ENCODE measurements at places on chromosomes 2 and 18. TPM values are rescaled to one million over a fixed set of nuclear protein-coding genes. Genes with fewer than 3 reads are reported as not detected.

DNA sequence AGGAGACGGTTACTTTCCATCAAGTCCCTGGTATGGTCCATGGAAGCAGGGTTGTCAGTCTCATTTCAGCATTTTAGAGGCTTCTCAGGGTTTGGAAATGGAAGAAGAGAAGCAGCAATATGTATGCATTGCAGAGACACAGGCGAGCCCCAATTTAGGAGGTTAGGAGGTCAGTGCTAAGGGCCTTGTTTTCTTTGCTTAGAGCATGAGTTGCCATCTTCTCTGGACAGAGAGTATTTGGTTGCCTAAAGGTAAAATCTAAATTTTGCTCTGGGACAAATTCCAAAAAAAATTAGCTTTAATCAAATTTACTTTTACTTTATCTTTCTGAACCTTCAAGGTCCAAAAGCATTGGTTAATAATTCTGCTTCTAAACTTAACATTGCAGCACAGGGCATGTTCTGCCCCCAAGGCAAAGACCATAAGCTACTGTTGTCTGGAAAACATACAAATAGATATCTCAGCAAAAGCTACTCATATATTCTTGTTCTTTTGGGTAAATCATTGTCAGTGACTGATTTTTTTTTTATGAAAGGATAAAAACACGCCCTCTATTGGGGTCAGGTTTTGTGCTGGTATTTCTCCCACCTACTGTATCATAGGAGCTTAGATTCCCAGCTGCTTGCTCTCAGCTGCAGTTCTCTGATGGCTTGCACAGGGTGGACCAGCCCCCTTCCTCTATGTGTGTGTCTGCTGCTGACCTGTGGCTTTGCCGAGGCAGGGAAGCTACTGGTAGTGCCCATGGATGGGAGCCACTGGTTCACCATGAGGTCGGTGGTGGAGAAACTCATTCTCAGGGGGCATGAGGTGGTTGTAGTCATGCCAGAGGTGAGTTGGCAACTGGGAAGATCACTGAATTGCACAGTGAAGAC, at the start of gene UGT1A9:
UGT1A9 (plus strand) TSS at position 609 of the 872 bp plus-strand sequence; CDS start at position 646, 37 bp downstream.
- H3K27me3 ChIP-seq = peaks cover 16% of the 10 kb centered on the region
- H3K36me3 ChIP-seq = no peaks in the 10 kb centered on the region
- H3K27ac ChIP-seq = no peak within 1 kb of the TSS
- no peak within 1 kb of the TSS for H3K4me3 ChIP-seq
- DNase-seq = no peak

Gene EML6
- total RNA-seq = 0.83 TPM

DNA sequence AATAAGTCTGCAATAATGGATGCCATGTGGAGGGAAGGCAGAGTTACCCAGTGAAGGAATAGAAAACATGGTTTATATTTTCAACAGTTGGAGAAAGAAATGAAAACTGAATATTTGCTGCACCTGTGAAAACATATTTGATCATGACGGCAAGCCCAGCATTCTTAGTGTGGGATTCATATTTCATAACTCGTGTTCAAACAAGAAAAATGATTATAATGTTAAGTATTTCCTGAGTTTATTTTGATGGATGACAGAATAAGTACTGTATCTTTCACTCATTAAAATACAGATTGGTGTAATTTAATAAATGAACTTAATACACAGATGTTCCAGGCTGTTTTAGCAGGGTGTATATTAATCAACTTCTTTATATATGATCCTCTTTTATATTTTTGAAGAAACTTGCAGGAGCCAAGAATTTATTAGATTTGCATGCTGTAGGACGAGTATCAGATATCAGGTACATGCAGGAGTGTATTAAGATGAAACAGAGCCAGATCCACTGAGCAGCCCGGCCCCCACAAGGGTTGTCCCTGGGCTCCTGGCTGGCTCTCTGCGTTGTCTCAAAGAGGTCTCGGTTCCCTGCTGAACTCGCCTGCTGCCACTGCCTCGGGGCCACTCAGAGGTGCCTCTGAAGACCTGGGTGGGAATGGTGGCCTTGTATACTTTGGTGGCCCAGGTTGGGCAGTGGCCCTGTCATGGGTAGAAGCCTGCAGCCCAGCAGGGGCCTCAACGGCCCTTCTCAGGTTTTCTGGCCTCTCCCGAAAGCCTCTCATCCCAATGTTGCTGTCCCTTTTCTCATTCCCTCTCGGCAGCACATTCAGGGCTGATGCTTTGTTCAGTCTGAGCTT, 95.0 kb upstream of the LDAH start:
- no peak overlapping the region for H3K27ac ChIP-seq
- no peak for DNase-seq
- H3K4me3 ChIP-seq = no peak overlapping the region
- no peaks in the 10 kb centered on the region for H3K36me3 ChIP-seq
- H3K4me1 ChIP-seq = peaks cover 3% of the 10 kb centered on the region

DNA sequence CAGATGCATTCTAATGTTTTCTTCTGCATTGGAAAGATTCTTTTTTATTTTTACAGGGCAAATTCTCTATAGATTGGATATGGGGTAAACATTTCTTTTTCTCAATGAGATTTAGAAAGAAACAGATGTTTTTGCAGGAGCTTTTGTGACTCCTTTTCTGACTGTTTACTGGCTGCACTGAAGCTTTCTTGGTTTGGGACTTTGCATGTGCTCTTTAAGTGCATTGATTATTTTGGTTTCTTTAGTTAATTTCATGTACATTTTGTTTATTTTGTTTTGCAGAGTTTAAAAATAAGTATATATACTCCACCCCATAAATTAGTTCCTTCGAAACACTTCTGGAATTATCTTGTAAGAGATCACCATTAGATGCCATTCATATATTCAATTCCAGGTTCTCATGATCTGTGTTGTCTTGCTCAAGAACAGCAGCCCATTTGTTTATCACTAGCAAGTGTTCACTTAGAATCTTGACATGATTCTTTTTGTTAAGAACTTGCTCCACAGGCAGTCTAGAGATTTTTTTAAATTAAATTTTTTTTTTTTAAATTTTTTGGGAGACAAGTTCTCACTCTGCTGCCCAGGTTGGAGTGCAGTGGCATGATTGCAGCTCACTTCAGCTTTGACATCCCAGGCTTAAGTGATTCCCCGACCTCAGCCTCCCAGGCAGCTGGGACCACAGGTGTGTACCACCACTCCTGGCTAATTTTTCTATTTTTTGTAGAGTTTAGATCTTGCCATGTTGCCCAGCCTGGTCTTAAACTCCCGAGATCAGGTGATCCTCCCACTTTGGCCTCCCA, 233.7 kb downstream of the MYCN start:
- DNase-seq = no peak
- no peak overlapping the region for H3K4me3 ChIP-seq
- H3K27me3 ChIP-seq = no peaks in the 10 kb centered on the region

Gene SGPP2
- total RNA-seq = 23.0 TPM

Gene MAIP1
- total RNA-seq = 27.9 TPM

GRCh38 chr2:159501743-159502142, 114.6 kb downstream of the BAZ2B start:
- H3K27ac ChIP-seq = no peak overlapping the region
- DNase-seq = no peak
- peaks cover 10% of the 10 kb centered on the region for H3K4me1 ChIP-seq
- no peaks in the 10 kb centered on the region for H3K27me3 ChIP-seq
- H3K36me3 ChIP-seq = no peaks in the 10 kb centered on the region

GRCh38 chr2:29841386-29842004, 79.9 kb downstream of the ALK start:
- H3K36me3 ChIP-seq = no peaks in the 10 kb centered on the region
- no peak overlapping the region for H3K27ac ChIP-seq
- H3K4me3 ChIP-seq = no peak overlapping the region
- H3K27me3 ChIP-seq = peaks cover 7% of the 10 kb centered on the region
- no peaks in the 10 kb centered on the region for H3K4me1 ChIP-seq

- DNase-seq = no peak
- no peak overlapping the region for H3K27ac ChIP-seq
- H3K4me3 ChIP-seq = no peak overlapping the region
- H3K36me3 ChIP-seq = no peaks in the 10 kb centered on the region
- peaks cover 43% of the 10 kb centered on the region for H3K27me3 ChIP-seq
These were observed 2.5 kb downstream of the MERTK start for GRCh38 chr2:111900859-111901258.

DNA sequence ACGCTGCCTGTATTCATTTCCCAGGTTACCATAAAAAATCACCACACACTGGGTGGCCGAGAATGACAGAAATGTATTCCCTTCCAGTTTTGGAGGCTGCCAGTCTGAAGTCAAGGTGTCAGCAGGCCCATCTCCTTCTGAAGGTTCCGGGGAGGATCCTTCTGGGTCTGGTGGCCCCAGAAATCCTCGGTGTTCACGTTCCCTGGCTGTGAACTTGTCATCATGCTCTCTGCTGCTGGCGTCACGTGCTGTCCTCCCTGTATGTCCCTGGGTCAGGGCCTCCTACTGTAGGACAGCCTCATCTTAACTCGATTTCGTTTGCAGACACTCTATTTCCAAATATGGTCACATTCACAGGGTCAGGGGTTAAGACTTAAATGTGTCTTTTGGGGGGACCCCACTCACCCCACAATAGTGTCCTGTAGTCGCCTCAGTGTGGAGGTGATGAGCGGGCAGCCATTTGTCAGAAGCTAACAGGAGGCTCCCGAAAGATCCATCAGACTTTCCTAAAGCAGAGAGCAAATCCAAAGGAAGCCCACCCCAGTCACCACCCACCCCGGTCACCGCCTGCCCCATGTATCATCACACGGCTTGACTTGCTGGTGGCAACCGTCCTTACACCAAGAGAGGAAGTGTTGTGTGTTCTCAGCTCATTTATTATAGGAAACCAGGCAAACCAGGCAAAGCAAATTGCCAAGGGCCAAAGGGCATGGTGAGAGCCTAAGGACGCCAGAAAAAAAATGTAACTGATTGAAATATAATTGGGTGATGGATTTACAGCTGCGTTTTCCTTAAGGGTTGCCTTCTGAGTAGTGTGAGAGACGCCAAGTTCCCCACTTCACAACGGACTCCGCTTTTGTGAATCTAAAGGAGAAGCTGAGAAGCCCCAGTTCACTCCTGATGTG, 148.8 kb upstream of the ZNF236 start:
- no peaks in the 10 kb centered on the region for H3K36me3 ChIP-seq
- peaks cover 8% of the 10 kb centered on the region for H3K27me3 ChIP-seq
- no peaks in the 10 kb centered on the region for H3K4me1 ChIP-seq
- no peak overlapping the region for H3K4me3 ChIP-seq
- no peak for DNase-seq
- H3K27ac ChIP-seq = no peak overlapping the region

DNA sequence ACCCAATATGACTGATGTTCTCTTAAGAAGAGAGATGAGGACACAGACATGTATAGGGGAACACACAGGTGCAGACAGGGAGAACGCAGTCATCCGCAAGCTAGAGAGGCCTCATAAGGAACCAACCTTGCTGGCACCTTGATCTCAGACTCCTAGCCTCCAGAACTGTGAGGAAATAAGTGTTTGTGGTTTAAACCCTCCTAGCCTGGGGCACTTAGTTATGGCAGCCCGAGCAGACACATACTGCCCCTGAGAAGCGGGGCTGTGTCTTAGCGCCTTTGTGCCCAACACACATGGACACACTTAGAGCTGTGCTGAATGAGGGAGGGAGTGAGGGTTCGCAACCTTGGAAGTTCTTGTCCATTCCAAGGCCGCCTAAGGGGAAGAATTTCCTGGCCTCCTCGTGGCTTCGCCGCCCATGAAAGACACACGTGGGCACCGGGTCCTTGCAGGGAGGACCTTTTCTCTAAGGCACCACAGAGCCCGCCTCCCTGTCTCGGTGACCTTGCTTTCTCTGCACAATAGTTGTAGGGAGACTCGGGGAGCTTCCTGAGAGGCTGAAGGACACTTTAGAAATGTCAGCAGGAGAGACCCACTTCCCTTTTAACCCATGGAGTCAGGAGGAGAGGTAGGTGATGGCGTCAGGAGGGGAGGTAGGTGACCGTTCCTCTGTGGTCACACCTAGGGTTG, 224.5 kb upstream of the HDAC4 start:
- H3K27me3 ChIP-seq = peaks cover 8% of the 10 kb centered on the region
- no peak for DNase-seq
- H3K27ac ChIP-seq = no peak overlapping the region

GRCh38 chr2:113894156-113894743, 4.4 kb downstream of the ACTR3 start:
- DNase-seq = peak; percentile 54
- H3K4me1 ChIP-seq = peaks cover 59% of the 10 kb centered on the region
- peaks cover 57% of the 10 kb centered on the region for H3K36me3 ChIP-seq
- H3K27me3 ChIP-seq = no peaks in the 10 kb centered on the region
- H3K4me3 ChIP-seq = peak overlapping the region; percentile 94
